ENCODE measurements at places on chromosomes 3 and 15.

- no peak for DNase-seq
These were observed 1.0 kb downstream of the PAK2 start for GRCh38 chr3:196740481-196741248.

DNA sequence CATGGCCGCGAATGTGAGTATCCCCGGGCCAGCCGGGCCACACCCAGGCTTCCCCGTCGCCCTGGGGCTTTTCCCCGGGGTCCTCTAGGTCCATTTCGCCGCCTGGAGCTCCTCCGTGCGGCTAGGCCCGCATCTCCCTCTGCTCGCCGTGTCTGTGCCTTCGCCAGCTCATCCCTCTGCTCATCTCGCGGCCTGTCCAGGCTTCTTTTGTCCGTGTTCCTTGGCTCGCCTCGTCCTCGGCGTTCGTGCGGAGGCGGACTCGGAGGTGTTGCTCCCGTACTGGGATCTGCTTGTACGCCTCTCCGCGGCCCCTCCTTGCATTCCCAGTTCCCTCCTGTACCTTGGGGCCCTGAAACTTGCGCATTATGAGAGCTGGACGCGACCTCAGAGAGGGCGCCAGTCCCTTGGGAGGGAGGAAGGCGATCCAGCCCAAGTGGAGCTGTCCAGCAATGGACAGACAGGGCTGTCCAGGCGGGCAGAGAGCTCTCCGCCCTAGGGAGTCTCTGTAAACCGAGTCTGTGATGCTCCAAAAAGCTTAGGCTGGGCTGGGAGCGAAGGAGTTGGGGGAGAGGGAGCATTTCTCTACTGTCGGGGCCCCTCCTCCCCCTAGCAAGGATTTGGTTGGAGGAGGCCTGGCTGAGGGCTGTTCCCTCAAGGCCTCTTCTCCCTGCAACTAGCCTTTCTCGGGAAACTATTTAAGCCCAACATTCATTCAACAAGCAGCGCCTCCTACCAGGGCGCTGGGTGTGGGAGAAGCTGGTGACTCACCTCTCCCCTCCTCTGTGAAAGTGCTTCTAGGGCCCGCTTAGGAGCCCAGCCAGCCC is 553 bp downstream of the TMEM43 start:
- peak; percentile 31 for DNase-seq

DNA sequence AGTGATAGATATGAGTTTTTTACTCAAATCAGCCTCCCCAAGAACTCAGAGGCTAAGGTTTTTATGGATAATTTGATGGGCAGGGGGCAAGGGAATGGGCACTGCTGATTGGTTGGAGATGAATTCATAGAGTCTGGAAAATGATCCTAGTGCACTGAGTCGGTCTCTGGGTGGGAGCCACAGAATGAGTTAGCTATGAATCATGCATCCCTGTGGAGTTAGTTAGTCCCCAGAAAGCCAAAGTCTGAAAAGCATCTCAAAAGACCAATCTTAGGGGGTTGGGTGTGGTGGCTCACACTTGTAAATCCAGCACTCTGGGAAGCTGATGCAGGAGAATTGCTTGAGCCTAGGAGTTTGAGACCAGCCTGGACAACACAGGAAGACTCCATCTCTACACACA is 516.1 kb downstream of the AGBL1 start:
- DNase-seq: no peak

GRCh38 chr3:24145981-24146822 is 201.1 kb downstream of the NR1D2 start:
- no peak for DNase-seq

GRCh38 chr3:44301746-44302145 is 36.8 kb upstream of the TCAIM start:
- no peak for DNase-seq

DNA sequence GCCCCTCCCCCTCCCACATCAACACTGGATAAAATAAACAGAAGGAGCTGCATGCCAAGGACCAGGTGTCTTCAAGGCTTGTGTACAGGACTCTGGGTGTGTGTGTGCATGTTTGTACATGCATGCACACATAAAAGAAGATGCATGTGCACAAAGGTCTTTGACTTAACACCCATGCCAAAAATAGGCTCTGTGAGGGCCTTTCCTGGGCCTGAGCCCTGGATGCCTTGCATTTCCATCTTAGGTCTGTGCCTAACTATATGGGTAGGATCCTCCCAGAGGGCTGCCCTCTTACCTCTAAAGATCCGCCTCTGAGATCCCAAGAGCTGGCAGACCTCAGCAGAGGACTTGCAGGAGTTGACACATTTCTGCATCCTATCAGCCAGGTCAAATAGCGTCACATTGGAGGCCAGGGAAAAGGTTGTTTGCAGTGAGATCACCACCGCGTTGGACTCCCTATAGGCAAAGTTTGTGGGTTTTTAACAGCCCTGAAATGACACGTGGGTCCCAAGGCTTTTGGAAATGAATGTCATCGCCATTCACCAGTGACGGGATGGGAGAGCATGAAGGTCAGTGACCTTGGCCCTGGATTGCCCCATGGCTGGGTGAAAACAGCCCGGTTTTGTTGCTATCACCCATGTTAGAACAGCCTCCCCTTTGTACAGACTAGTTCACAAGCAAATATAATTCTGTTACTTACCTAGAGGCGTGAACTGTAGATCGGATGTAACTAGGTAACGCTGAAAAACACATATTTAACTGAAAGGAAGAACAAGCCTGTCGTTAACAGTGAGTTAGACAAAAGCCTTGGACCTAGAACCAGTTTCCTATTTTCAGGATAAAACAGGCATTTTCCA is 54.0 kb downstream of the HEG1 start:
- no peak for DNase-seq

GRCh38 chr15:68371160-68371559 is 60.8 kb downstream of the ITGA11 start:
- no peak for DNase-seq

GRCh38 chr3:59653405-59654122 is 603.7 kb upstream of the CFAP20DC start:
- no peak for DNase-seq

DNA sequence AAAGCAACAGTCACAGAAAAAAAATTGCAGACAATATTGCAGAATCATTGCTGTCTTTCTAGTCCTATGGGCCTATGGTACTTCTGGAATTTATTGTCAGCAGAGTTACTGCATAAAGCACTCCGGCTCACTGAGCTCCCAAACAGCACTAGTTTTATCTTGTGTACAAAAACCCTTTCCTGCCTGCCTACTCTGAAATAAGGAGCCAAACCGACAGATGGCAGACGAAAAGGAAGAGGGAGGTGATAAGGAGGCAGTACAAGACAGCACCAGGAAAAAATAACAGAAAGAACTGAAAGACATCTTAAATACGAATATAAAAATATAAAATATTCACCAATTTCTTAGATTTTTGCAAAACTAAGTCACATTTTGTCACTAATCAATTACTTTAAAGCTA is 15.6 kb downstream of the HERC1 start:
- DNase-seq: no peak

GRCh38 chr3:183381673-183382072 is 46.7 kb downstream of the MCF2L2 start:
- DNase-seq: no peak

GRCh38 chr3:180961552-180961951 is 28.0 kb downstream of the DNAJC19 start:
- DNase-seq: no peak

- no peak for DNase-seq
These were observed 625.8 kb upstream of the BCHE start for GRCh38 chr3:166462891-166463470.

- no peak for DNase-seq
These were observed 532.8 kb upstream of the TGFBR2 start for GRCh38 chr3:30073622-30074021.

DNA sequence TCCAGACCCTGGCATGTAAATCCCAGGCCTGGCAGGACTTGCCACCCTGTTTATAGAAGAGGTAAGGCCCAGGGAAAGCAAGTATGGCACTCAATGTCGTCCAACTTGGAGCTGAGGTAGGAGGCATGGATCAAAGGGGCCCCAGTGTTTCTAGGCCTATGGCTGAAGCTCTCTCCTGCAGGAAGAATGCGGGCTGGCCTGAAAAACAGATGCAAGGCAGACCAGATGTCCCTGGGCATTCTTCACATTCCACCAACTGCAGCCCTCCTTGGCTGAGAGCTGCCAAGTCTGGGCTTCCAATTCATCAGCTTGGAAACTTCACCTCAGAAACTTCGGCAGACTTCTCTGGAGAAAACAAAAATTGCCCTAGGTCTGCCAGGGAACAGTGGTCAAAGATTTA is 22.2 kb downstream of the MESD start:
- DNase-seq: no peak

- no peak for DNase-seq
These were observed 78.7 kb downstream of the ZNF385D start for GRCh38 chr3:21672303-21672702.

DNA sequence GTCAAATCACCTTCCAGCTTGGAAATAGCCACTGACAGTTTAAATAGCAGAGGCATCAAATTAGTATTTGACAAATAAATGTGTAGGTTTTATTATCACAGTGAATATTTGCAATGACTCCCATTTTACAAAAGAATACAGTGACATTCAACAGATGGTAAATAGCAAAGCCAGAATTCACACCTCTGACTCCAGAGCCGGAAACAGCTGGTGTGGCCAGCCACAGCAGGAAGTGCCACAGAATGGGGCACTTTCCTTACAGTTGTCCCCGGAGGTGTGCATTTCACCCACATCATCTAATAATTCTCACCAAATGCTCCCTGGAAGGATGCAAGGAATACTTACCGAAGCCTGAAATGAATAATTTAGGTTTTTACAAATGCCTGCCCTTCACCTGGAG is 295.7 kb upstream of the WNT5A start:
- DNase-seq: no peak

DNA sequence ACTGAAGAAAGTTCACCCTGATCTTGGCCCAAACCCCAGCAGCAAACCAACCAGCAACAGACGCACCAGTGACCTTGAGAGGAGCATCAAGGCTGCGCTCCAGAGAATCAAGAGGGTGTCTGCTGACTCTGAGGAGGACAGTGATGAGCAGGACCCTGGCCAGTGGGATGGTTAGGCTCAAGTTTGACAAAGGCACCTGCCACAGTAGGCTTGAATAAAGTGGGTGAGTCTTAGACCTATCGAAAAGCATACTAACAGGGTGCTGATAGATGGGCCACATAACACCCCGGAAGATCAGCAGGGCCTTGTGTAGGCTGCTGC is 23.9 kb downstream of the WHAMM start:
- no peak for DNase-seq

DNA sequence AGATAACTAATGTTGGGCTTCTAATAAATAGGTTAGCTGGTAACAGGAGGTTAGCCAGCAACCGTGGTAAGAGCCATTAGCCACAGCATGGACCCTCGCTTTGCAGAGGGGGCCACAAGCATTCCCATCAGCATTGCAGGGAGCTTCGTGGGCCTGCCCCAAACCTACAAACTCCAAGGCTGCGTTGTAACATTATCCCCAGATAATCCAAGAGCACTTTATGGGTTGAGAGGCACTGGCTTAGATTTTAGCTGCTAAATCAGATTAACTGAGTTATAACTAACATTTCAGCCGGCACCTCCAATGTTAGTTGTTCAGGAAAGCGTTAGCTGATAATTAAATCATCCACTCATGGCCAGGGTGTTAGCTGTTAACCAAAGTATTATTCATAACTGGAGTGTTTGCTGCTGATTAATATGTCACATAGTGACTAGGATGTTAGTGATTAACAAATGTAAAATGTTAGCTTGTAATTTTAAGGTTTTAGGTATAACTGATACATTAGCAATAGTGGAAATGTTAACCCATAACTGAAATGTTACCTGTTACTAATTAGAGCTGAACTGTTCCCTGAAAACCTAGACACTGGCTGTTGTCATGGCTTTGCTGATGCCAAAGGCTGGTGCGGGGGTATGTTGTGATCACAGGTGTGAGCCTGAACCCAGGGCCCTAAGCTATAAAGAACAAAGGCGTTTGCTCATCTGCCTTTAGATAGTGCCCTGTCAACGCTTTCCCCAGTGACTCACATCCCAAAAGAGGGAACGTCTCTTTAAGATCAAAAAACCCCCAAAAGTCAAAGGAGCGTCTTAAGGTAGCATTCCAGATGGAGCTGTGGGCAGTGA is 56.2 kb downstream of the SLC6A6 start:
- DNase-seq: no peak

- no peak for DNase-seq
These were observed 1045.7 kb upstream of the CFAP20DC start for GRCh38 chr3:60095516-60095915.

GRCh38 chr15:23869396-23869795 is 182.3 kb upstream of the NDN start:
- no peak for DNase-seq

GRCh38 chr15:66670762-66671580 is 31.1 kb upstream of the SMAD6 start:
- no peak for DNase-seq

GRCh38 chr3:43221076-43221475 is 65.3 kb upstream of the SNRK start:
- no peak for DNase-seq

DNA sequence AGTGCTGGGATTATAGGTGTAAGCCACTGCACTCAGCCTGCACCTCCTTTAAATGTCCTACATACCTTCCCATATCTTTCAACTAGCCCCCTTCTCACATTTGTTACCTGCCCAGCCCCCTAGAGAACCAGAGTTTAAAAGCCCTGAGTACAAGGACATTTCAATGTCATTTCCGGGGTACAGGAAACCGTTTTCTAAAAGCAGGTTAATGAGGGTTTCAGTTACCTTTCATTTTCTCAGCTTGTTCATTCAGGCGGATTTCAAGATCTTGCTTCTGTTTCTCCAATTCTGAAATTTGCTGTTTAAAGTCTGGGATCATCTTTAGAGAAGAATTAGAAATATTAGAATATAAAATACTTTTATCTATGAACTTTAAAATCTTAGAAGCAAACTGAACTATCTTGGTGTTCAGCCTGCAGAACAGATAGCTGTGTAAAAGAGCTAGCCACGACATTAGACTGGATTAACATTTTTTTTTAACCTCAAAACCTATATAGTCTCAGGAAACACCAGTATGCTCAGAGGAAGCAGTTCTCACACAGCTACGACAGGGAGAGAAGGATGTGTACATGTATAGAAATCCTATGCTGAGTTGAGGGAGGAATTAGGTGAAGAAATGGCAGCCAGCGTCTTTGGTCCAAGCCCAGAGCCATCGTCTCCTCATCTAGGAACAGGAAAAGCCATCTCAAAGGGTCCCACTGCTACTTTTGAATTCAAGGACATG is 29.9 kb upstream of the GNB5 start:
- no peak for DNase-seq

DNA sequence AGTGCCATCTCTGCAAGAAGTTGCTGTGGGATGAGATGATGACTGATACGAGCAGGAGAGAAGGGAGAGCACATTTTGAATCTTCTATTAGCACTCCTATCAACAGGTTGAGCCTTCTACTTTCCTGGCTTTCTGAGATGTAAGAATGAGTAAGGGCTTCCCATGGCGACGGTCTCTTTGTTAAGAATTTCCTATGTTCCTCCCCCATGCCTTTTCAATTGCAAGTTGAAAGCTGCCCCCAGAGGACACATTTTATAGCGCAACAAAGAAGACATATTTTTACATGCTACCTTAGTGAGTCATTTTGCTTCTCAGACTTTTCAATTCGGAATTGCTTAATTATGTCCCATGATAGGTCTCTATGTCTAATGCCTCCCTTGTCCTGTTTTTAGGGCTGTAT is 71.3 kb upstream of the LRTM1 start:
- DNase-seq: no peak

GRCh38 chr15:59206623-59207183 is at the start of gene LDHAL6B:
TSS of gene LDHAL6B (plus strand) at chr15:59206843. CDS start at chr15:59206941, 98 bp downstream.
- no peak for DNase-seq

GRCh38 chr3:158780766-158781165 is 21.1 kb upstream of the MFSD1 start:
- DNase-seq: no peak

- no peak for DNase-seq
These were observed 93.2 kb downstream of the CMSS1 start for GRCh38 chr3:99910752-99911290.
